ENCODE measurements at places on chromosomes 4 and X. TPM values are rescaled to one million over a fixed set of nuclear protein-coding genes. Genes with fewer than 3 reads are reported as not detected.

Gene SLIT2
- 15.7 TPM for total RNA-seq

Gene DHRSX
- total RNA-seq = 39.0 TPM

GRCh38 chr4:182770259-182770995 lies 146.8 kb downstream of the DCTD start:
- no peak for DNase-seq

- DNase-seq = no peak
These were observed 600.5 kb downstream of the PCDH18 start for GRCh38 chr4:136931781-136932180.

All from breast epithelium (tissue), 4 donors.